ENCODE measurements at places on chromosomes 1 and 21. TPM values are rescaled to one million over a fixed set of nuclear protein-coding genes. Genes with fewer than 3 reads are reported as not detected.

DNA sequence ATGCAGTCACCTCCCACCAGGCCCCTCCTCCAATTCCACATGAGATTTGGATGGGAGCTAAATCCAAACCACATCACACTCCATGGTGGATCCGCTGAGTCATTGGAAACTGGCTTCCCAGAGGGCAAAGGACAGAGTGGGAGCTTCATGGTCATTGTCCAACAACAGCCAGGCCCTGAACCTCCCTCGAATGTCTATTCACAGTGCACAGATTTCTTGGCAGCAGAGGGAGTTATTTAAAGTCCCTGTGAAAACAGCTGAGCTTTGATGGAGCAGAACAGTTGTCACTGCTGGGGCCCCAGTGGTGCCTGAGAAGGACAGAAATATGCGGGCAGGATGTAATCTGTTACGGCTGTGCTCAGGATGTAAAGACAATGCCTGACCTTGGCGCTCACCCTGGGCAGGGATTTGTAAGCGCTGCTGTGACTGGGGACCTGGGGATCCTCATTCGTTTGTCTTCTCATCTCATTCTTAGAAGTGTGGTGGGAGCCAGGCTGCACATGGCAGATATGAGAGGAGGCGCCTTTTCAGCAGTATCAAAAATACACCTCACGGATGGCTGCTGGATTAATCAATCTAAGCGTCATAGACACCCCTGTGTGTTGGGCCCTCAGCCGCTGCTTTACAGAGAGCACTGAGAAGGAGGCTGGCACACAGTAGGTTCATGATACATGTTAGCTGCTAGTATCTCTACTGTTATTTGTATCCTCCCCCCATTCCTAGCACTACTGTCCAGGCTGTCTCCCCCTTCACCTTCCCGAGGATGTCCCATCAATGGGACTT, 439.4 kb downstream of the PTPRU start:
- no peak for DNase-seq

The MMEL1 gene
- 0.43 TPM for total RNA-seq

DNA sequence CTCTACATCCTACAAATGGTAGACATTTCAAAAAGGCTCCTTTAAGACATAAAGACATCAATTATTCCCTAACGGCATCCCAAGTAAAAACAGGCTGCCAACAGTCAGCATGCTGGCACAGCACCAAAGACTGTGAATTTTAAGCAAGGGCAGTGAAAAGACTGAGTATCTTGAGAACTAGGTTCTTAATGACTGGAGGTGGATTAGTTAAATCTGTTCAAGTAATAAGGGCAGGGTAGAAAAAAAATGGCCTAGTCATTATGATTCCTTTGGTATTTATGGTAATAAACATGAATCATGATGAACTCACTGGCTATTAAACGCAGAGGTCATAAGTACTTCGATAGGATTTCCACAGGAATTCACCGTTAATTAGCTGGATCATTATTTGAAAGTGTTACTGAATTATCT, 75.2 kb downstream of the KIFAP3 start:
- no peak for DNase-seq

- DNase-seq = no peak
These were observed 145.4 kb downstream of the PTGER3 start for GRCh38 chr1:70902211-70902610.

- DNase-seq = no peak
These were observed 15.4 kb downstream of the ALG14 start for GRCh38 chr1:95057351-95057750.

The FALEC gene
- not detected for total RNA-seq

The CCDC18 gene
- total RNA-seq = 16.3 TPM

- DNase-seq = no peak
These were observed 1.6 kb upstream of the DDX59 start for GRCh38 chr1:200671235-200671786.

The GJB4 gene
- 0.07 TPM for total RNA-seq

DNA sequence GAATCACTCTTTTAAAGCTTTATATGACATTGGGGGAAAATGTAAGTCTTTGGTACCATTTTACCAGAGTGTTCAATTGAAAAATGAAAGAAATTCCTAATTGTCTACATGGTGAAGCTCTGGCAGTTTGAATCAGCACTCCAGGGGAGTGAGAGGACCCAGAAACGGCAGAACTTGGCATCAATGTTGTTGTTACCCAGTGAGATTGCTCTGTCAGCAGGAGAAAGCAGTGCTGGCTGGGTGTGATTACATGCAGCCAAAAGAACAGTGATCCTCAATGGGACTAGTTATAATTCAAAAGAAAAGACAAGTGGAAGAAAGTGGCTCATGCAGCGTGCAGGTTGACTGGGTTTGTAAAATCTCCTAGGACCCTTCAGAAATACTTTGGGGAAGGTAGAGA, 206.4 kb downstream of the PTPRC start:
- no peak for DNase-seq

The NUDC gene
- 96.2 TPM for total RNA-seq

The FMO3 gene
- not detected for total RNA-seq

The KRTAP10-1 gene
- total RNA-seq = not detected

- DNase-seq = peak; percentile 39
These were observed at the start of gene INAVA for GRCh38 chr1:200894712-200895442. INAVA (plus strand) TSS chr1:200894900; CDS start chr1:200898401, 3,501 bp downstream.

DNA sequence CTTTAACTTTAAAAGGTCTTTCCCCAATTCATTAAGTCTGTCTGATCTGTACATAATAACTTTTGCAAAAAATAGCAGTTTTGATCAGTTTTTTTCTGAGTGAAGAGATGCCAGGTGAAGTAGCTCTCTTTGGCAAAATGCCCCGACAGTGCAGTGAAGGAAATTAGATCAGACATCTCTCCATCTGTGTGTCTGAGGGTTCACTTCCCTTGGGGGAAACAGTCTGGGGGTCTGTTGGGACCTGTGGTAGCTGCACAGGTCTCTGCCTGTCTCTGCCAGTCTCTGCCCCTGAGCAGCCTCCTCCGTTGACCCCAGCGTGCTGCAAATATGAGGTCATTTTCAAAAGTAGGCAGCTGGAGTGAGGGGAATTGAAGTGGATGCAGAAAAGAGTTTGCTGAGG, 54.5 kb downstream of the TBCE start:
- DNase-seq = no peak

The PKP1 gene
- 0.58 TPM for total RNA-seq

The POU2F1 gene
- total RNA-seq = 66.1 TPM

- peak; percentile 74 for DNase-seq
These were observed 62.8 kb downstream of the EDEM3 start for GRCh38 chr1:184691719-184692324.

DNA sequence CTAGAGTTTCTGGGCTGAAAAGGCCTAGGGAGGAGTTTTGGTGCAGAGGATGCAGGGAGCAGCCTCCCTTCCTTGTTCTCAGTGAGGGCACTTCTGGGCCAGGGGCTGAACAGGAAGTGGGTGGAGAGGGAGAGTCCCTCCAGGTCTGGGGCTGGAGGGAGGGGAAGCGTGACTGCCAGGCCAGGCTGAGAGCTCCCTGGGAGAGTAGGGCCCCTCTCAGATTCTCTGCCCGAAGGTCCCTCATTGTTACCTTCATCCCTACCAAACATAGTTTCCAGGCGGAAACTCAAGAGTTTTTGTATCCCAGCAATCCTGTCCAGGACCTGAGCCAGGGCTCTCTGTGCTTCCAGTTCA, 36.8 kb downstream of the CITED4 start:
- no peak for DNase-seq

DNA sequence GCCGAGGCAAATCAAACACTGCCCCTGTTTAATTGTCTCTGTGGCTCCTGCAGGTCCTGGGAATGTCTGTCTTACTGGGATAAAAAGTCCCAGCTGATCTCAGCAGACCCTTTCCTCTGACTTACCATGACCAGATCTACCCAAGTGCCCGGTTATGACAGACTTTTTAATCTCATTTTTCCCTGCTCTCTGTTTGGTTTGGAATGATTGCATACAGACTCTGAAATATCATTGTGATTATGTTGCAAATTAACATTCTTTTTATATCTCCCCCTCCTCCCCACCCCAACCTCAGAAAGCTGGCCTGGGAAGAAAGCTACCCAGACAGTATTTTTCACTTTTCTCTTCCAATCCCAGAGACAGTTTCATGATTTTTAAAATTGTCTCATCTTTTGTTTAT, 16.3 kb downstream of the RAB7B start:
- DNase-seq = no peak

GRCh38 chr1:75130865-75131564, 3.2 kb upstream of the LHX8 start:
- peak; percentile 76 for DNase-seq

DNA sequence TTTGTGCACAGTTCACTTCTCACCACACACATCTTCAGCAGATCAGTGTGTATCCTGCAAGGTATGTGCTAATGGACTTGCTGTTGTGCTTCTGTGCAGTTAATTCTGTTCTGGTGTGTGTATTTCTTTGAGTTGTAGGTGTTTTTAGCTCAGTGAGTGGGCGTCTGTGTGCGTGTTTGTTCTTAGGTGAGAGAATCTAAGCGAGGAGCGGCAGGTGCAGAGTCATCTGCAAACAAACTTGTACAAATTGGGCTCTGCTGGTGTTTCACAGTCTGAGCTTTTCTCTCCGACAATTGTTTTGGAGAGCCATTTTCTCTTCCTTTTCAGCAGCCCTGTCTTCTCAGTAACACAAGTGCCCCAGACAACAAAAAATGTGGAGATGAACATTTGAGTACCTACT, 43.6 kb downstream of the ACP6 start:
- DNase-seq = no peak

- DNase-seq = no peak
These were observed 228.5 kb downstream of the LRRC40 start for GRCh38 chr1:69976896-69977295.
